ENCODE measurements at places on chromosomes 1 and 21.

DNA sequence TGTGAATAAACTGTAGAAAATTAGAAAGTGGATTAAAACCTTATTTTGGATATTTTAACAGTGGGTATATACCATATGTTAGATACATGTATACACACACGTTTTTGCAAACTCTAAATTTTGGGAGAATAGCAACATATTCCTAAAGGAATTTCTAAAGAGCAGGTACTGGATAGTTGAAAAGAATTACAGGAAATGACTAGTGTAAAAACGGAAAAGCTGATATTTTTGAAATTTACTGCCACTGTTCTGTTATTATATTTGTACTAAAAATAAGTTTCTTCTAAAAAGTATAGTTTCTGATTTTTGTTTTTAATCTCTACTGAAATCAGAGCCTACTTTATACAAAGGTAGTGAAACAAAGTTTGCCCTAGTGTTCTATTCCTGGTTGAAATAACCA lies 114.1 kb downstream of the HS2ST1 start:
- no peaks in the 10 kb centered on the region for H3K36me3 ChIP-seq
- no peak for DNase-seq
- no peaks in the 10 kb centered on the region for H3K27me3 ChIP-seq
- no peak overlapping the region for H3K4me3 ChIP-seq

DNA sequence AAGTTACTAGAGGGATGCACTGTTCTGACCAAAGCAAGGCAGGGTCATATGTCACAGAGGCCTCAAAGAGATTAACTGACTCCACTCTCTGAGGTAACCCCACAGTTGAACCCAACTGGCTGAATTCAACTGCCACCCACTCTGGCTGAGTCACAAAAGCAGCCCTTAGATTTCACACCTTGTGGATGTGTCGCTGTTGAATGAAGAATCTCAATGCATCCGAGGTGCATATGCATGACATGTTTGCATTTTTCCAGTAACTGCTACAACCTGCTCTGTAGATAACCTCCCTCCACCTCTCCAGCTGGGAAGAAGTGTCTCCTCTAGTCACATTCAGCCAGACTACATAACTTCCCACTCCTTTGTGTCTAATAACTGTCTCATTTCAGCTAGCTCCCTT lies 27.9 kb upstream of the KIF21B start:
- no peak overlapping the region for H3K27ac ChIP-seq
- H3K27me3 ChIP-seq = no peaks in the 10 kb centered on the region
- no peak for DNase-seq

DNA sequence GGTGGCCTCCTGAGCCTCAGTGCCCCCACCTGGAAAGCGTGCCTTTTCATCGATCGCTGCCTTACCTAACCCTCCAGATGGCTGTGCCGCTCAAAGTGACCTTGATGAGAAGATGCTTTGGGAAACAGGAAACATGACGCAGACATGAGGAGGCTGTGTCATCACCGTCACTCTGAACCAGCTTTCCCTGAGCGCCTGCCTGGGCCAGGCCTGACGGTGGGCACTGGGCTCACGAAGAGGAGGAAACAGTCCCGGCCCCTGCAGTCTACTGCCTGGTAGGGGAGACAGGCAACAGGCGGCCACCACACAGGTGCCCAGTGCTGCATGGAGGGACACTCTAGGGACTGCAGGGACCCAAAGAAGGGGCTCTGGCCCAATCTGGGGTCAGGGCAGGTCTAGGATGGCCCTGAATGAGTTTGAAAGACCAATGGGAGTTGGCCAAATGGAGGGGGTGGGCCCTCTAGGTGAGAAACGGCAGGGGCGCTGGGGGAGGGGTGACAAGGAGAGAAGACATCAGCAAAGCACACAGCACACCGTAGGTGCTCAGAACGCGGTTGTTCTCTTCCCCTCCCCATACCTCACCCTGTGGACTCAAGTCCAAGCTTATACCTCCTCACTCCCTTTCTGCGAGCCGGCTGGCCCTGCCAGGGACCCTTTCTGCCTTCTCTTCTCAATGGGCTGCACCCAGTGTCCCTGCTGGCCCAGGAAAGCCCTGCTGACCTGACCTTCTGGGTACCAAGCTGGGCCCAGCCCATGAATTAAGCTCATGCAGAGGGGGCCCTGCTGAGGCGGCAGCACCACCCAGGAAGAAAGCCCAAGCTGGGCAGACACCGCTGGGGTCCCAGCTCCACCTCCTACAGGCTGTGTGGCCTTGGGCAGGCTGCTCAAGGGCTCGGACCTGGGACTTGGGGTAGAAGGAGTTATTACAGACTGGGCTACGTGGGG lies 44.9 kb downstream of the GLIS1 start:
- H3K27me3 ChIP-seq = no peaks in the 10 kb centered on the region
- no peaks in the 10 kb centered on the region for H3K36me3 ChIP-seq

- H3K4me1 ChIP-seq = no peaks in the 10 kb centered on the region
- H3K27me3 ChIP-seq = no peaks in the 10 kb centered on the region
- no peaks in the 10 kb centered on the region for H3K36me3 ChIP-seq
- no peak overlapping the region for H3K27ac ChIP-seq
- no peak for DNase-seq
Measured at GRCh38 chr1:158933621-158934020, 2.3 kb downstream of the PYHIN1 start.

DNA sequence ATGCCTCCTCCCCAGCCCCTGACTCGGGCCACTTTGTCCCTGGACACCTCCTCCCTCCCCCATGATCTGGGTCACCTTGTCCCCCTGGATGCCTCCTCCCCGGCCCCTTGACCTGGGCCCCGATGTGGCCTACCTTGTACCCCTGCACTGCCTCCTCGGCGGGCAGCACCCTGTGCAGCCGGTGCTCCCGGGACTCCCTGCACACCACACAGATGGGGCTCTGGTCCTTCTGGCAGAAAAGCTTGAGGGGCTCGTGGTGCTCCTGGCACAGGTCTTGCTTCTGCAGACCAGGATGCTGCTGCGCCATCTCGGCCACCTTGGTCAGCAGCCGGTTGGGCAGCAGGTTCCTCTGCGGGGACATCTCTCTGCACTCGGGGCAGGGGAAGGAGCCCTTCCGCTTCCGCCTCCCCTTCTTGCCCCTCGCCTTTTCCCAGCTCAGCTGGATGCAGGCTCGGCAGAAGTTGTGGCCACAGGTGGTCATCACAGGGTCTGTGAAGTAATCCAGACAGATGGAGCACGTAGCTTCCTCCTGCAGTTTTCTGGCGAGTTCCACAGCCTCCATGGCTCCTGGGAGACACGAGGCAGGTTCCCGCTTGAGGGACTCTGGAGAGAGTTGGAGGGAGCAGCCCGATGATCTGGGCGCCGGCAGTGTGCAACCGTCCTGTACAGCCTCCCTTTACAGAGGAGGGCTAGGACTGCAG lies 2.0 kb downstream of the TRIM17 start:
- peaks cover 21% of the 10 kb centered on the region for H3K36me3 ChIP-seq
- H3K4me3 ChIP-seq = no peak overlapping the region
- H3K27me3 ChIP-seq = no peaks in the 10 kb centered on the region

DNA sequence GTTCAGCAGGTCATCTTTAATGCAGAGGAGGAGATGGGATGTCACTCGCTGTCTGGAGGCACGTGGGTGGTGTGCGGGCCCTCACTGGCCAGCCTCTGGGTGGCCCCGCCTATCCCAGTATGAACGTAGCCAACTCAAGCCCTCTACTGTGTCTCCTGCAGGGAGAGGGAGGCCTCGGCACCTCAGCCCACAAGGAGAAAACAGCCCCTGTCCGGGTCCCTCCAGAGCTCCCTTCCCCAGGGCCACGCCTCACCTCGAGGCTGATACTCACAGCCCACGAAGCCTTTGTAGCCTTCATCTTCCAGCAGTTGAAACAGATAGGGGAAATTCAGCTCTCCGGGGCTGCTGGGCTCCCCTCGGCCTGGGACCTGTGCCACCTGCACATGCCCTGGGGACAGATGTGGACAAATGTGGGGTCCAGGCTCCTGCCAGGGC lies 2.6 kb downstream of the HYI start:
- no peak overlapping the region for H3K4me3 ChIP-seq
- H3K36me3 ChIP-seq = peaks cover 41% of the 10 kb centered on the region
- H3K27me3 ChIP-seq = no peaks in the 10 kb centered on the region

DNA sequence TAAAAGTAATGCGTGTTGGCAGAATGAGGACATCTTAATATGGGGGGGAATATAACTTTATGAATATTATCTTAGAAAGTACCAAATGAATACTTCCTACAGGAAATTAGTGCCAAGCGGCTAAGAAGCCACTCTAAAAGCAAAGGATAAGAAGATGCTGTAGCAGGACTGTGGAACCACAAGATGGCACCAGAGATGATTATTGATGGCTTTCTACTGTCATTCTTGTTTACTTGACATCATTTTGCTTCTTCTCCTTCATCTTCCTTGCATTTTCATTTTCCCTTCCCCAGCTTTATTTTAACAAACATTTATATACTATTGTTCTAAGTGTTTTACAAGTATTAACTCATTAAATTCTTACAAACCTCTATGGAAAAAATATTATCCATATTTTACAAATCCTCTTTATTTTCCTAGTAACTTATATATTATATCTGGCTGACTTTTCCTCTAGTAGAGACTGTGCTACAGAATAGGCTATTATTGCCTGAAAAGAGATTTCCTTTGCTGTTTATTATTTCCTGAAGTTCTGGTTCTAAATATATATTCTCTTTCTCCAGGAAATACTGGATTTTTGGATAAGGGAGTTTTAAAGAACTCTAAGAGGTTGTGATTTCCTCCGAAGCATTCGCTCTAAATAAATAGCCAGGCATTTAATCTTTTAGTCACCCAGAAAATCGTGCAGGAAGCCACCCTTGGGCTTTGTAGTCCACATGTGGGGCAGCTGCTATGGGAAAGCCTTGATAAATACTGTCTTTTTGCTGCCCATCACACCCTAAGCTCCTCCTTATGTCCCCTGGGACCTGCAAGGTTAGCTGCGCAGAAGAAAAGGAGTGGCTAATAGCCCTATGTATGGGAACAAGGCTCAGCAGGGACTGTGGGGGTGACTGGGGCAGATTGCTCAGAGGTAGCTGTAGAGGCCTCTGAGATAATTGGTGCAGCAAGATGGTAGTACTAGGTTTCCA lies 69.8 kb downstream of the TPR start:
- no peaks in the 10 kb centered on the region for H3K36me3 ChIP-seq
- no peak overlapping the region for H3K4me3 ChIP-seq
- H3K4me1 ChIP-seq = peaks cover 1% of the 10 kb centered on the region
- no peak overlapping the region for H3K27ac ChIP-seq
- peak; percentile 6 for DNase-seq

DNA sequence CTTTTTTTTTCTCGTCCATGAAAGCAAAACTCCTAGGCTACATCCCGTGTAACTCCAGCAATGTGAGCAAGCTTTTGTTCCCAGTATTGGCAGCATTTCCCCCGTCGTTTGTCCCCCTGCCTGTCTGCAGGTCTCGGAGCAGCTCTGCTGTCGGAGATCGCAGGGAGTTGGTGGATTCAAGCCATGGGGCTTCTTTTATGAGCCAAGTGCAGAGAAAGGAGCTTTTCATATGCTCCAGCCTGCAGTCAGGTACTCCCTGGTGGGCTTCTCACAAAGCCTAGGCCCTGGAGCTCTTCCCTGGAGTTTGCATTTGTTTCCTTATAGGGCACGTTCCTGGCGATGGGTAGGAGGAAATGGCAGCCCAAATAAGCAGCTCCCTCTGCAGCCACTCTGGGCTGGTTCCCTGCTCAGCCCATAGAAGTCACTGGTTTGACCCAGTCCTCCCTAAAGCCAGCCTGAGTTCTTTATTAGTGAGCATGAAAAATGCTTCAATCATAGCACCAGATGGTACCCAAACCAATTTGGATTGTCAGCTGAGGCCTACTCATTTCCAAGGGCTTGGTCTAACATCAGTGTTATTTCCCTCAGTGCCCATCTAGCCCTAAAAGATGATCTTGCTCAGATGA lies 78.3 kb downstream of the NUF2 start:
- no peaks in the 10 kb centered on the region for H3K4me1 ChIP-seq
- no peak overlapping the region for H3K4me3 ChIP-seq
- H3K27me3 ChIP-seq = no peaks in the 10 kb centered on the region
- H3K27ac ChIP-seq = no peak overlapping the region

DNA sequence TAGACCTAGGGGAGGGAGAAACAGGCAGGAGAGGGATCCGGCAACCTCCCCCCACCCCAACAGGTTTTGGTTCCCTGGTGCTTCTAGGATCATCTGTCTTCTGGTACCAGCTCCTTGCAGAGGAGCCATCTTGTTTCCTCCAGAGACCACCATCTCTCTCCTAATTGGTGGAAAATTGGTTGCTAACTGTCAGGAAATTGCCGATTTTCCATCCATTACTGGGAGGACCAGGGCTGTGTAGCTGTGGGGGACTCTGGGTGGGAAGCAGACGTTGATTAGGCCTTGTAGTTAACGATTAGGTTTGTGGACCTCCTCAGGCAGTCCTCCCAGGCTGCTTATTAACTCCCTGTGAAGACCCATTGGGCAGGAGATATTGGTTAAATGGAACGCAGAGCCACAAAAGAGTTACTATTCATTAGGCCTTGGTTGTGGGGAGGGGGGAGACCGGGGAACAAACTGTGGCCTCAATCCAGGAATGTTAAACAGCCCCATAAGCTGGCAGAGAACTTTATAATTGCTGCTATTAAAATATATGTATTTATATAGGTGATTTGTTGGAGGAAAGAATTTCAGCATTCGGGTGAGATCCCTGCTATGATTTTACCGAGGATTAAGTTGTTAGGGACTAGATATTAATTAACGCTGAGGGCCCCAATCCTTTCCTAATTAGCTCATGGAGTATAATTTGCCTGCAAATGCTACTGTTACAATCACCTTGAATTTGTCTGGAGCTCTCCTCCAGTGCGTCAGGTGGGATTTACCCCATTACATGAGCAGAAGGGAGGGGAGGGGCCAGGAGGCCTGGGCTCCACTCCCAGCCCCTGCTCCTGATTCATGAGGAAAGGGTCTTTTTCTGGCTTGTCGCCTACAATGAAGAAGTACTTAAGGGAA lies 61.2 kb upstream of the TRABD2B start:
- H3K27ac ChIP-seq = no peak overlapping the region
- peaks cover 7% of the 10 kb centered on the region for H3K4me1 ChIP-seq
- DNase-seq = no peak
- no peak overlapping the region for H3K4me3 ChIP-seq

DNA sequence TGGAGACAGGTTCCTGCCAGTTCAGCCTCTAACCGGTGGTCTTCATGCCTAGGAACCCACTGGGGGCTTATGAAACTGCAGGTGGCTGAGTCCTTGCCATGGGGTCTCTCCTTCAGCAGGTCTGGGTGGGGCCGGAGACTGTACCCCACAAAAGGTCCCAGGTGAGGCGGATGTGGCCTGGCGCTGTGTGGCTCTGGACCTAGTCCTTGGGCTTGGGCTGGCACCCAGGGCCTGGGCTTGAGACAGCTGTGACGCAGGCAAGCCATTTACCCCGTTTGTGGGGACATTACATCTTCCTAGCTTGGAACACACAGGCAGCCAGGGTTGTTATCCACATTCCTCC lies 5.9 kb upstream of the SLX9 start:
- no peak overlapping the region for H3K4me3 ChIP-seq
- no peaks in the 10 kb centered on the region for H3K36me3 ChIP-seq
- peaks cover 53% of the 10 kb centered on the region for H3K27me3 ChIP-seq
- H3K27ac ChIP-seq = no peak overlapping the region
